ENCODE measurements at places on chromosomes 3 and 15. TPM values are rescaled to one million over a fixed set of nuclear protein-coding genes. Genes with fewer than 3 reads are reported as not detected.

DNA sequence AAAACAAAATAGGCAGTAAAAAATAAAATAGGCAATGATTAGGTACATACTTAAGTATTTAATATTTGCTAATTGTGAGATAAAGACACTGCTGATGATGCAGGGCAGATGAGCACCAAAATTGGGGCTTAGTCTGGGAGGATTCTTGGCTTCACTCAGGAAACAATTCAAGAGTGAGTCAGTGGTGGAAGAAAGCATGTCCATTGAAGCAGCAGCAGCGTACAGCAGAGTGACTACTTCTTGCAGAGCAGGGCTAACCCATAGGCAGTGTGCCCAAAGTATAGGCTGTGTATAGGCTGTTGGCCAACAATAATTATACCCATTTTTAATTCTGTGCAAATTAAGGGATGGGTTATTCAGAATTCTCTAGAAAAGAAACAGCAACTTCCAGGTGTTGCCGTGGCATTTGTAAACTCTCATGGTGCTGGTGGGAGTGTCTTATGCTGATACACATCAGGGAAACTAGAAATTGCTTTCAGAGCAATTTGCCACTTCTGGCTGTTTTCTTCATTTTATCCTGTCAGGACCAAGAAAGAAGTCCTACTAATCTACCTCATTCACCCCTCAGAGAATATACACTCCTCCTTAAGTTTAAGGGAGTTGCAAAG is 317.3 kb upstream of the NAALADL2 start:
- no peak for DNase-seq

- no peak for DNase-seq
Observed at GRCh38 chr3:126461450-126462070, 14.1 kb downstream of the ZXDC start.

Gene PPARG
- 201 TPM for total RNA-seq

GRCh38 chr15:90054618-90055097 is 47.6 kb downstream of the IDH2 start:
- DNase-seq = no peak

DNA sequence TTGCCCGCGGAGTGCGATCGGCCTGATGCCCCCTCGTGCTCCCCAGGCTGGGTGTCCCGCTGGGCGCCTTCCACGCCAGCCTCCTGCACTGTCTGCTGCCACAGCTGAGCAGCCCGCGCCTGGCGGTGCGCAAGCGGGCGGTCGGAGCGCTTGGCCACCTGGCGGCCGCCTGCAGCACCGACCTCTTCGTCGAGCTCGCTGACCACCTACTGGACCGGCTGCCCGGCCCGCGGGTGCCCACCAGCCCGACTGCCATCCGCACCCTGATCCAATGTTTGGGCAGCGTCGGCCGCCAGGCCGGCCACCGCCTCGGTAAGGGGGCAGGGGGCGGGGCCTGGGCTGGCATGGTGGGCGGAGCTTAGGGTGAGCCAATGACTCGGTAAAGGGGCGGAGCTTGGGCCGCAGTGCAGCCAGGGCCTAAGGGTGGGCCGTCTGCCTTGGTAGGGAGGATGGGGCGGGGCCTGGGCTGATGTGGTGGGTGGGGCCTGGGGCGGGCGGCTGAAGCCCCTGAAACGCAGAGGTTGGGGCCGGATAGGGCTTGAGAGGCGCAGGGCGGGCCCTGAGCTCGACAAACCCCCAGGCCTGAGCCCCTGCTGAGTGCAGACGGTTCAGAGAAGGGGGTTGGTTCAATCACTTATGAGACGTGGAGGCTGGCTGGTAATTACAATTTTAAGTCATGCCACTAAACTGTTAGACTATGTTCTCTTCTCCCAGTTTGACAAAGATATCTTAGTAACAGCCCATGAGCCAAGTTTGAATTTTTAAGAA is 13.7 kb downstream of the CAND2 start:
- peak; percentile 98 for DNase-seq

- no peak for DNase-seq
Observed at GRCh38 chr3:57163751-57164150, 1.4 kb downstream of the IL17RD start.

Gene MORC1
- total RNA-seq = not detected

Gene GPR156
- 0.75 TPM for total RNA-seq

- no peak for DNase-seq
Observed at GRCh38 chr15:81433462-81433861, 59.4 kb upstream of the TMC3 start.

GRCh38 chr15:65223996-65224395 is 12.7 kb upstream of the CILP start:
- DNase-seq = no peak

Gene FSIP1
- 0.37 TPM for total RNA-seq

Gene GPR171
- total RNA-seq = 5.5 TPM

DNA sequence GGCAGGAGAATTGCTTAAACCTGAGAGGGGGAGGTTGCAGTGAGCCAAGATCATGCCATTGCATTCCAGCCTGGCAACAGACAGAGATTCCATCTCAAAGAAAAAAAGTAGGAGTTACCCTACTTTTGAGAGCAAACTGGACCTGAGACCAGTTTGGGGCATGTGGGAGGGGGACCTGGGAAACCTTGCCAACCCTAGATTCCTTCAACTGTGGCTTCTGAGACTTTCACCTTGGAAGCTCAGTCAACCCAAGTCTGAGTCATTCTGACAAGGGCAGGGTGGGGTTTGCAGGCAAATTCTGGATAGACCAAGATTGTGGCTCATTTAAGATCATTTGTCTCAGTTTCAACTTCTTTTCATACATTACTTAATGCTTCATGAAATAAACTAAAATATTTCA is 23.8 kb upstream of the SIAH2 start:
- no peak for DNase-seq

- DNase-seq = no peak
Observed at GRCh38 chr15:68228143-68228970, 1.2 kb downstream of the CLN6 start.

- no peak for DNase-seq
Observed at GRCh38 chr3:36643192-36643591, 121.2 kb downstream of the DCLK3 start.

DNA sequence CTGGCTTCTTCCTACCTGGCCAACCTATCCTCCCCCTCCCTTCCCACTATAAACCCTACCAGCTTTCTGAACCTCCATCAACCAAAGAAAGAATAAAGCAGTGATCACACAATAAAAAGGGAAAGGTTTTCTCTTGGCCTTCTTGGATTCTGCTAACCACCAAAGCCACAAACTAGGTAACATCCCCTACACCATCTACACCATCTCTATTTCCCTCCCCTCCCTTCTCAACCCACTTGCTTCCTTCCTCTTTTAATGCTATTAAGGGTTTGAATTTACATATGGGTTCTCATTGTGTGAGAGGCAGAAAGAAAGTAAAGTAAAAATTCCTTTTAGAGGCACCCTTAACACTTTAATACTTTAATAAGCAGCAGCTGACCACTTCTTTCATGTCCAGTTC is 25.8 kb upstream of the RSL24D1 start:
- no peak for DNase-seq
